HuH-7 (cell line): ENCODE measurements at places on chromosomes 5 and 9.

DNA sequence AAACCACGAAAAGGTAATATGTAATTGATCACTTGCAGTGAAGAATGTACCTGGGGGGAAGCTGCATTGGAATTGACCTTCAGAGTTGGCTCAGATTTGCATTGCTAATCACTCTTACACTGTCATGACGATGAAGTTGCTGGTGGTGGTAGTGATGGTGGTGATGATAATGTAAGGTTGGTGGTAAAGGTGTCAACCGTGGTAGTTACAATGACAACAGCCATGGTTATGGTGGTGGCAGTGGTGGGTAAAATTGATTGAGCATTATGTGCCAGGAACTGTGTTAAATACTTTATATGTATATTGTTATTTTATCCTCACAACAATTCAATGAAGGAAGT, 282.4 kb downstream of the NR3C1 start:
- no peak for DNase-seq

GRCh38 chr9:86072394-86072877, 26.9 kb downstream of the GOLM1 start:
- no peak for DNase-seq

GRCh38 chr5:138468966-138469539, 3.8 kb downstream of the EGR1 start:
- no peak for DNase-seq

- no peak for DNase-seq
These were observed 516.4 kb downstream of the CCDC171 start for GRCh38 chr9:16069249-16069648.

DNA sequence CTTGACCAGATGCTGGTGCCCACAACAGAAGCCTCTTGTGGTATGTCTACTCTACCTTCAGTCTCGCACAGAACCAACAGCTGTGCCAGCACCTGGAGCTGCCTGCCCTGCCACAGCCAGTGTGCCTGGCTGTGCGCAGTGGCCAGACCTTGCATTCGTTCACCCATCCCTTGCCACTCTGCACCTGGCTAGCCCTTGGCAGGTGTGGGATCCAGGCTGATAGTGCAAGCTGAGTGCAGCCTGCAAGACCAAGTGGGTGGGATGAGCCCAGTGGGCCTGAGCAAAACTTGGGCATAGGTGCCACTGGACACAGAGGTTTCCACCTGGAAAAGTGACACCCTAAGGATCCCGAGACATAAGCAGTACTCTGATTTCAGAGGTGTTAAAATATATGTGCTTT, 108.2 kb downstream of the ST8SIA4 start:
- no peak for DNase-seq

GRCh38 chr9:122785269-122785668, 3.5 kb upstream of the OR5C1 start:
- no peak for DNase-seq

DNA sequence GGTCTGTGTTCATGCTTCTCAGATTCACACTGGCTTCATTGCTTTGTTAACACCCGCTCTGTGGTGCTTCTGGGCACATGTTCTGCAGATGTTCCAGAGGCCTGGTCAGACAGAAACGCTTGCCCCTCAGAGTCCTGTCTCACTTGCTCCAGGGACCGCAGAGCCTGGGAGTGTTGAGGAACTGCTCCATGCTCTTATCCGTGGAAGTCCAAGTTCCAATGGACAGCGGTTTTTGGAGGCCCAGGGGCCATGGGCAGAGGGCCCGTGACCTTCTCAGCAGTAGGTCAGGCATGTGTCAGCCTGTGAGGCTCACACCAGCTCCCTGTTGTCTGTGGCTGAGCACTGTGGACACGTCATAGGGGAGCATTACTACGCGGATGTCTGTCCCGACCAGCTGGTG, 364.7 kb upstream of the IRX1 start:
- no peak for DNase-seq

- DNase-seq: no peak
These were observed 24.7 kb upstream of the TBC1D2 start for GRCh38 chr9:98280162-98280561.

- no peak for DNase-seq
These were observed 94.1 kb upstream of the CD180 start for GRCh38 chr5:67290655-67291054.

DNA sequence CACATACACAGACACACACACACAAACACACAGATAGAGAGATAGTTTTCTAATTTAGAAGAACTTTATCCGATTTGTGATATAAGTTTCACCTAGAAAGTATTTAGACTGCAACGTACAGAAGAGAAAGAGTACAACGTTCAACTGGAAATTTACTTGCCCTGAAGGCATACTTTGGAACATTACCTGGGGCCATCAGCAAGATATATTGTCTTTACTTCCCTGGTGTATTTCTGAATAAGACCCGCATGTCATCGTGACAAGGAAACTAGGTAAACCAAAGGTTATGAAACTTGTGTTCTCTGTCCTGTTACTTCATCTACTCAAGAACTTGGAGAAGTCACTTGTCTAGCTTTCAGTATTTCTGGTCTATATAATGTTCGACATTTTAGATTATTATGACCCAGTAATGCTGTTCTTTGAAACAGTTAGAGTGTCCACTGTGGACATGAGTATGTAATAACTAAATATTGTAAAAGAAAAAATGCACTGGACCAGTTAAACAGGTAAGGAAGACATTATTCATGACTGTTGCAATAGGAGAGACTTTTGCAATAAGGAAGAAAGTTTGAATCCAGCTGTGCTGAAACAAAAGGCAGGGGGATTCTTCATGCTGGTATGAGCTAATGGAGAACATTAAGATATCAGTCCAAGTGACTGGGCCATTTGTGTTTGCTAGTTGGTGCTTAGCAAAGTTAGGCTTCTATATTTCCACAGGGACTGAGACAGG, 1791.1 kb downstream of the MAT2B start:
- DNase-seq: no peak

- no peak for DNase-seq
These were observed 12.1 kb upstream of the GRHPR start for GRCh38 chr9:37410354-37410861.

DNA sequence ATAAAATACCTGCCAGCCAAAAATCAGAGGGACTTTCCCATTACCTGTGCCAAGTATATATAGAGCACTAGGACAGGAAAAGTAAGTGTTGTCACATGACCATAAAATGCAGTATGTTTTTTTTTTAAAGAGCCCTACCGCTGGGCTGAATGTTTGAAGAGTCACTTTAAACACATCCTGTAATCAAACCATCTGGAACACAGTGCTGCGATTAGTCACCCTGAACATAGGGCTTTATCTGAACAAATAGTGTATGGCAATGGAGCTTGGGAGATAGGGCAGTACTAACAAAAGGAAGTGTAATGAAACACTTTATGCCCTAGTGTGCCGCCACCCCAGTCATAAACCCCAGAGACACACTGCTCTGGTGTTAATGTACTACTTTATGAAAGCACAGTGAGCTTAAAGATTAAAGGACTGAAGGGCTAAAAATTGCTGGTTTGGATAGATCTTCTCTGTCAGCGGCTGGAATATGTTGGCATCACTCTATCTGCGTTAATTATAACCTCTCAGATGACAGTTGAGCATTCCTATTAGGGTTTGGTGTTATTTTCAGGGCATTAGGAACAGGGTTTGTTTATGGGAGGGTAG, 90.4 kb downstream of the ZNF608 start:
- DNase-seq: peak; percentile 75

DNA sequence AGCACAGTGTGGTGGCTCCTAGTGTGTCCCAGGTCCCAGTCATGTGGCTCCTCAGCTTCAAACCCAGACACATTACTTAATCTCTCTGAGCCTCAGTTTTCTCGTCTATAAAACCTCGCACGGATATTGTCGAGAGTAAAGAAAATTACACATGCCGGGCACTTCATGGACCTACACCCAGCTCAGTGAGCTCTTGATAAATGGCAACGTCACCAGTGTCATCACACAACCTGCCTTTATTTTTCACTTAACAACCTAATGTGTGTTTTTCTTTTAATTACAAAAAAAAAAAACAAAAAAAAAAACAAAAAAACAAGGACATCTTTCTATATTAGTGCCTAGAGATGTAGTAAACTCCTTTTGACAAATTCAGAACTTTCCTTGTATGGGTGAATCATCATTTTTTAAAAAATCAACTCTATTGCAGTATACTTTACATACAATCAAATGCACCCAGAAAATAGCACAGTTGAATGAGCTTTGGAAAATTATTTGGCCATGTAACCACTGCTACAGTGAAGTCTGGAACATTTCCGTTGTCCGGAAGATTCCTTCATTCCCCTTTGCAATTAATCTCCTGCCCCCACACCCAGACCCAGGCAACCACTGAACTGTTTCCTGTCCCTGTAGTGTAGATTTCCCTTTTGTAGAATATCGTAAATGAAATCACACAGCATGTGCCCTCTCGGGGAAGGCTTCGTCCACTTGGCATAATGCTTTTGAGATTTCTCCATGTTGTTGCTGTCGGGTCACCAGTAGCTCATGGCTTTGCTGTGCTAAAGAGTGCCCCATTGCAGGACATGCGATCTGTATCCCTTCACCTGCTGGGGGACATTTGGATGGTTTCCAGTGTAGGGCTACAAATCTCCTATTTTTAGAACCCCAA, 100.4 kb upstream of the LARP1 start:
- no peak for DNase-seq

GRCh38 chr9:27505744-27506161, 18.3 kb upstream of the IFNK start:
- no peak for DNase-seq

DNA sequence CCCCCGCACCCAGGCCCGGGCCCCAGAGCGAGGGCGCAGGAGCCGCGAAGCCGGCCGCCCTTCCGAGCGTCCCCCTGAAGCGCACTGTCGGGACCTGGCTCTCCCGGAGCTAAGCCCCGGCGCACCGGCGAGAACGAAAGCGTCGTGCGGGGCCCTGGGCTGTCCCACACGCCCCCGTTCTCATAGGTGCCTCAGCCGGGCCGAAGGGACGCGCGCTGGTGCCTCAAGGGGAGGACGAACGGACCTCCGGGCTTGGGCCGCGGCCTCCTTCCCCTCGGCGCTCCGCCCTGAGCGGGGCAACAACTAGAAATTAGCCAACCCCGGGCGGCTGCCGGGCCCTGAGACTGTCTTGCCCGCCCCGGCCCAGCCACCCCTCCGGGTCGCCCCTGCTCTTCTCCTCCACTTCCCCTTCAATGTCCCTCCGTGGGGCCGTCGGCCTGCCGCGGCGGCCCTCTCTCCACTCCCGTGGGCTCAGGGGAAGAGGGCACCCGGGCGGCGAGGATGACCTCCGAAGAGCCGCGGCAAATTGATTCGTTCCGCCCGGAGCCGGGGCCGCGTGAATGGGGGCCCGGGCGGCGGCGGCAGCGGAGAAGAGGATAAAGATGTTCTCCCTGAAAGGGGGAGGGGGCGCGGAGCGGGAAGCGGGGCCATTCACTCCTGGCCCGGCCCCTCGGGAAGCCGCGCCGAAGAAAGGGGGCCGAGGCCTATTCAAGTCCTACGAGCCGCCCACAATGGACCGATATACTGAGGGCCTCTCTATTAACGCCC, 3.5 kb upstream of the PRDM12 start:
- DNase-seq: peak; percentile 69

DNA sequence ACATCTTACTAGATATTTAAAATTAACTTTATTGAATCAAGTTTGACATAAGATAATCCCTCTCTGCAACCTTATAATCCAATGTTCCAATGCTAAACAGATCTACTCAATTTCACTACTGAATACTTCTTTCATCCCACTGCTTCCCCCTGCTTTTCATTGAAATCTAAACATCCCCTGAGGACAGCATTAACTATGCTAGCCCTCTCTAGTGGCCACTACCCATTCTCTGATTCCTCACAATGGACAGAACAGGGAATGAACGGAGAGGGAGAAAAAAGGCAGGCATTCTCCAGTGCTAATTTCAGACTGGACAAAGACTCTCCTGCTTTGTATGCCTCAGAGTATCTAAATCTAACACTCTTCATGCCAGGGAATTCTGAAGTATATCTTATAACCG, 54.3 kb upstream of the RGS7BP start:
- DNase-seq: no peak
